ENCODE measurements at places on chromosomes 16 and 17. TPM values are rescaled to one million over a fixed set of nuclear protein-coding genes. Genes with fewer than 3 reads are reported as not detected.

PRSS27 gene
- 19.0 TPM for total RNA-seq

- no peak overlapping the region for H3K4me3 ChIP-seq
- peaks cover 25% of the 10 kb centered on the region for H3K27me3 ChIP-seq
- H3K4me1 ChIP-seq: no peaks in the 10 kb centered on the region
- no peak for DNase-seq
- no peaks in the 10 kb centered on the region for H3K36me3 ChIP-seq
- no peak overlapping the region for H3K27ac ChIP-seq
These were observed 3.6 kb upstream of the CHMP6 start for GRCh38 chr17:80987941-80988461.

PRAC2 gene
- not detected for total RNA-seq

MT1H gene
- 2.4 TPM for total RNA-seq

DNA sequence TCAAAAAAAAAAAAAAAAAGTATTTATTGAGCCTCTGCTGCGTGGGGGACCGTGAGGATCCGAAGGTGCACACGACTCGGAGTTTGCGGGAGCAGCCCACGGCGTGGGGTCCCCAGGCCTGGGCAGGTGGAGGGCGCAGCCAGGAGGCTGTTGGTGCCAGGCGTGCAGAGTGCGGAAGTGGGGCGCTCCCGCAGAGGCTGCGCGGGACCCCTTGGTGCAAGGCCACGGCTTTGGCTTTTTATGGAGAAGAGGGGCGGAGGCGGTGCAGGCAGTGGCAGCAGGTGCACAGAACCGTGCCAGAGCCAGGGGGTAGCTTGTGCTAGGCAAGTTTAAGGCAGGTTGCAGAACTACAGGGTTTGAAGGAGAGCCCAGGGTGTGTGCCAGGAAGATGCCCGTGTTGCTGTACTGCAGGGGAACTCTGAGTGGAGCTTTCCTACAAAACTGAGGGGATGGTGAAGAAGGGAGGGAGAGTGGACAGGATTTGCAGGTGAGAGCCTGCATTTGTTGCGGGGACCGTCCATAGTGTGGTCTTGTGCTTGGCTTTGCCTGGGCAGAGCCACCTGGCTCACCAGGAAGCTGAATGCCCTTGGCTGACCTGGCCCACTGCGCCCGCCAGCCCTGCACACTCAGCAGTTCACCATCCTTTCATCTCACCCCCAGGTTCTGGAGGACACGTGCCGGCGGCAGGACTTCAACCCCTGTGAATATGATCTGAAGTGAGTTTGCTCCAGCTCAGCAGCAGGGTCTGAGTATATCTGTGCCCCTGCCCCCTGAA is 1.3 kb downstream of the ASPSCR1 start:
- peak overlapping the region; percentile 44 for H3K27ac ChIP-seq
- H3K4me3 ChIP-seq: peak overlapping the region; percentile 82
- peaks cover 3% of the 10 kb centered on the region for H3K36me3 ChIP-seq
- H3K4me1 ChIP-seq: no peaks in the 10 kb centered on the region
- no peaks in the 10 kb centered on the region for H3K27me3 ChIP-seq
- DNase-seq: no peak

GUCY2D gene
- 0.29 TPM for total RNA-seq

HOXB6 gene
- total RNA-seq: 17.6 TPM

TMIGD1 gene
- 0.24 TPM for total RNA-seq

RND2 gene
- total RNA-seq: 7.1 TPM

- no peak overlapping the region for H3K4me3 ChIP-seq
- H3K36me3 ChIP-seq: no peaks in the 10 kb centered on the region
- no peak for DNase-seq
- peaks cover 3% of the 10 kb centered on the region for H3K27me3 ChIP-seq
- peaks cover 4% of the 10 kb centered on the region for H3K4me1 ChIP-seq
These were observed 25.1 kb upstream of the ADGRG1 start for GRCh38 chr16:57603115-57604024.

DNA sequence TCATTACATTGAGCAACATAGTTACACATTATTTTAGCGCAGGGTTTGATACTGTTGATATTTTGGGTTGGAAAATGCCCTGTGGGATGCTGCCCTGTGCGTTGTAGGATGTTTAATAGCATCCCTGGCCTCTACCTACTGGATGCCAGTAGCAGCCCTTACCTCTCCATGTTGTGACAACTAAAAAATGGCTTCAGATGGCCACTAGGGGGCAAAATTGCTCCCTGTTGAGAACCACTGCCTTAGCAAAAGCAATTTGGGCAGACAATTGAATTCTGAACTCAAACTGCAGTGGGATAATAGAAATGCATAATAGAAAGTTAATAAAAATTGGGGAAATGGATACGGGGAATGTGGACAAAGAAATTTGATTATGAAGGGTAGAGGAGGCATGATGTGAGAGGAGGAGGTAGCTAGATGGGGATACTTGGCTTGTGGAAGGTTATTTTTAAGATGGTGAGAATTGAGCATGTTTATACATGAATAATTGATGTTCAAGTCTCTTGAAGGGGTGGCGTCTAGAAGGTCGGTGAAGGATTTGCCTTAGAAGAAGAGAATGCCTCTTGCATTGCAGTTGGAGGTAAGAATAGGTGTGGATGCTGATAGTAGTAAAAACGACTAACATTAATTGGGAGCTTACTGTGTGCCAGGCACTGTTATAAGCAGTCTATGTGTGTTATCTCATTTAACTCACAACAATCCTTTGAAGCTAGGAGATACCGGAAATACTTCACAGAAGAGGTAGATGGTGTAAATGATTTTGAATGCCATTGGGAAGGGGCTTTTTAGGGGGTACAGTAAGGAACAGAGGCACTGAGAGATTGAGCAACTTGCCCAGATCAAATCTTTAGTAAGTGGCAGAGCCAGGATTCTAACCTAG is 19.0 kb downstream of the HEATR9 start:
- no peak for DNase-seq
- peaks cover 39% of the 10 kb centered on the region for H3K36me3 ChIP-seq
- H3K27me3 ChIP-seq: no peaks in the 10 kb centered on the region
- no peaks in the 10 kb centered on the region for H3K4me1 ChIP-seq
- no peak overlapping the region for H3K4me3 ChIP-seq

- no peak for DNase-seq
- peaks cover 3% of the 10 kb centered on the region for H3K36me3 ChIP-seq
- no peaks in the 10 kb centered on the region for H3K27me3 ChIP-seq
- H3K4me1 ChIP-seq: peaks cover 9% of the 10 kb centered on the region
- H3K4me3 ChIP-seq: no peak overlapping the region
- no peak overlapping the region for H3K27ac ChIP-seq
These were observed 129.9 kb downstream of the SDK2 start for GRCh38 chr17:73514146-73514863.
